MG63 (cell line): ENCODE measurements at places on chromosomes 11 and 22. TPM values are rescaled to one million over a fixed set of nuclear protein-coding genes. Genes with fewer than 3 reads are reported as not detected.

The C11orf97 gene
- total RNA-seq: not detected in 2 replicates

The VPS11 gene
- 9.1 and 14.2 TPM in 2 replicates for total RNA-seq

The ZFP91 gene
- 56.1 and 70.7 TPM in 2 replicates for total RNA-seq

The HPX gene
- total RNA-seq: 0.20 TPM in 1 of 2 replicates, not detected in the other

The TNNI2 gene
- total RNA-seq: not detected in 2 replicates

The SHANK2 gene
- 0.49 and 18.6 TPM in 2 replicates for total RNA-seq

The TTLL1 gene
- total RNA-seq: 4.9 and 9.2 TPM in 2 replicates

The MYOD1 gene
- total RNA-seq: not detected in 2 replicates

The GRK2 gene
- total RNA-seq: 24.2 and 31.8 TPM in 2 replicates

The BIRC3 gene
- total RNA-seq: 0.59 and 5.2 TPM in 2 replicates
